Urinary bladder (tissue), 4 donors: ENCODE measurements at places on chromosomes 12 and 14. TPM values are rescaled to one million over a fixed set of nuclear protein-coding genes. Genes with fewer than 3 reads are reported as not detected.
A peak's percentile ranks its signal among the peaks of the same experiment; 100 is the strongest.

Gene BDKRB2
- polyA plus RNA-seq, result 30.5 TPM

Gene ESPL1
- polyA plus RNA-seq, result 0.33 TPM

Gene OTX2
- polyA plus RNA-seq, result not detected

Gene HCAR3
- polyA plus RNA-seq, result 4.1 TPM

Gene OR6C74
- polyA plus RNA-seq, result not detected

Gene KIF26A
- 5.7 TPM for polyA plus RNA-seq

Gene CD4
- 21.5 TPM for polyA plus RNA-seq

Gene PRB2
- not detected for polyA plus RNA-seq

Gene LRRC10
- polyA plus RNA-seq, result not detected

DNA sequence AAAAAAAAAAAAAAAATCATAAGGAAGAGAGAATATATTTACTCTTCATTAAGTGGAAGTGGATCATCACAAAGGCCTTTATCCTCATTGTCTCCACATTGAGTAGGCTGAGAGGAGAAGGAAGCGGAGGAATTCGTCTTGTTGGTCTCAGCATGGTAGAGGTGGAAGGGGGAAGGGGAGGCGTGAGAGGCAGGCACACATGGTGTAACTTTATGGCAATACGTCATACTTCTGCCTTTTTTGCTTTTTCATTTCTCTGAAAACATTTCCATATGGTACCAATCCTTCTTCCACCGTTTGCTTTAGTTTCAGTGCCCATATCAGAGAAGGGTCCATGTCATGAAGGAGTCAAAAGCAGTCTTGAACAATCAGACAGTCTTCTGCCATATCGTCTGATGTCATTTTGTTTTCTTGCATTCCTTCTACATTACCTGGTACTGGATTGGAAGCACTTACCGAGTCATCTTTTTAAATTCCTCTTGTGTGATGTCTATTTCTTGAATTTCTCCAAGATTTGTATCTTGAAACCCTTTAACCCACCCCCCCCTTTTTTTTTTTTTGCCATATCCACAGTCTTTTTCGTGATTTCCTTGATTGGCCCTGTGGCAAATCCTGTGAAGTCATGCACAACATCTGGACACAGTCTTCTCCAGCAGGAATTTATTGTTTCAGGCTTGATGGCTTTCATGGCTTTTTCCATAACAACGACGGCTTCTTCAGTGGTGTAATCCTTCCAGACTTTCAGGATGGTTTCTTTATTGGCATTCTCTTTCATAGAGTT lies 8.9 kb downstream of the FUT8 start:
- no peak for DNase-seq

GRCh38 chr12:79067977-79068376 lies 203.4 kb downstream of the SYT1 start:
- no peak for DNase-seq

DNA sequence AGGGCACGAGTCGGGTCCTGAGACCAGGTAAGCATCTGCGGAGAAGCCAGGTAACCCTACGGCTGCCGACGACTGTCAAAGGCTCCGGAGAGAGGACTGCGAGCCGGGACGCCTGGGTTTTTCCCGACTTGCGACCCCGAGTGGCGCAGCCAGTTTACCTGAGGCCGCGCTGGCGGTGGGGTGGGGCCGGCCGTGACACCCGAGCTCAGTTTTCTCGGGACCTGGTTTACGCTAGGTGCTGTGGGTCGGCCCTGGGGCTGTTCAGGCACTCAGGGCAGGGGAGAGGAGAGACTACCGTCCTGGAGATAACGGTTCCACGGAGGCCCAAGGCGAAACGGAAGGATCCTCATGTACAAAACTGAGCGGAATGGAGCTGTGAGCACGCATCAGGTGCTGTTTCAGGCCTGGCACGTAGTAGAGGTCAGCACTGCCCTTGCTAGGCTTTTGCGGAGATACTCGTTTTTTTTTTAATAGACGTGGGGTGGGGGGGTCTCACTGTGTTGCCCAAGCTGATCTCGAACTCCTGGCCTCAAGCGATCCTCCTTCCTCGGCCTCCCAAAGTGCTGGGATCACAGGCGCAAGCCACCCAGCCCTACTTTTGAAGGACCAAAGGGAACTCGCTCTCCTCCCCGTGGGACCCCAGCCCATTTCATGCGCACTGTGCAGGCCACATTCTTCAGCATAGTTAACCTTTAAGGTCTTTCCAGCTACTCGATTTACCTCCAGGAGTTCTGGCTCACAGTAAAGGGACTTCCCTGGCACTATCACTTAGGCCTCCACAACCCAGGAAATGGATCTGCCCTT lies 471 bp downstream of the MTRFR start:
- DNase-seq, result no peak

- DNase-seq, result no peak
Observed at GRCh38 chr12:46915836-46916235, 90.0 kb upstream of the SLC38A4 start.

GRCh38 chr14:76877871-76878270 lies 51.7 kb downstream of the LRRC74A start:
- no peak for DNase-seq

DNA sequence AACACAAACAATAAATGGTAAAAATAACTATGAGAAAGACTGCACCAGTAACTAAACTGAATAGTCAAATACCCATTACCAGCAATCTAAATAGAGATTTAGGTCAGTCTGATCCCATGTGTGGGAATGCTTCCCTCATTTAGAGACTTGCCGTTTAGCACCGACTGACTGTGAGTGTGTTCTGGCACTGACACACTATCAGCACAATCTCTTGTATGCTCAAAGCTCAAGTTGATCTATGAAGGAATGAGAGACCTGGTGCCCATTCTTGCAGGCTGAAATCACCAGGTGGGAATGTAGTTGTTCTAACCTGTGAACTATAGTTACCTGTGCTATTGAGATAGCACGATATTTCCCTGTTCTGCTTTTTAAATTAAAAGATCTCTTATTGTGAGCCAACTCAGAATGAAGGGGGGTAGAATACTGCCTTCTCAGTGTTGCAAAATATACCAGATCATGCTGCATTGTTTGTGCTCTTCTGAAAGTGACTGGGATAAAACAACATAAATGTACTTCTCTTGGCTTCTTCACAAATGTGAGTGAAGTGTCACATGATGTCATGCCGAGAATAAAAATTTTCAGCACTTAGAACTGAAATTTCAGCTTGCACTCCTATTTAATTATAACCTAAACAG lies 99.6 kb downstream of the LIN7A start:
- DNase-seq, result peak; percentile 18

- no peak for DNase-seq
Observed at GRCh38 chr12:25767606-25768005, 190.9 kb upstream of the RASSF8 start.

- DNase-seq, result no peak
Observed at GRCh38 chr14:38762426-38762825, 340.6 kb downstream of the SEC23A start.

DNA sequence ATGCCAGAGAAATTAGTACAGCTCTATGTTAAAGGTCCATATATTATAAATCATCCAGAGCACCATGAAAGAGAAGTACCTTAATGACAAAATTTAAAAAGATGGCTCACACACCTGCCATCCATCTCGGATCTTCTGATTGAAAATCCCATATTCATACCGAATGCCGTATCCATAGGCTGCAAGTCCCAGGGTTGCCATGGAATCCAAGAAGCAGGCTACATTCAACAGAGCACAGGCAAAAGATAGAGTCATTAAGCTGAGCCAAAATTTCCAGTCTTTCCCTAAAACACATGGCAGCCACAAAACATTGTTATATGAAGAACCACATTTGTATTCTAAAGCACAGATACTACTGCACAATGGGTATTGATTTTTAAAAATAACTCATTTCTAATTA lies 12.7 kb downstream of the PYGL start:
- no peak for DNase-seq

DNA sequence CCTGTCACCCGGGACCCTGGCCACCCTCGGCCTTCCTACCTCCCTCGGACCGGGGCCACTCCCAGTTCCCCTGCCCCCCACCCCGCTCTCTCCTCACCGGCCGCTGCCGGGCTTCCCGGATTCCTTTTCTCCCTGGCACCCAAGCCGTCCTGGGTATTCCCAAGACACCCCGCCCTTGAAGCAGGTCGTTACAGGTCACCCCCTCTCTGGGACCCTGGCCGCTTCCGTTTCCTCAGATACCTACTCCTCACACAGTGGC lies 493 bp downstream of the NUMB start:
- DNase-seq, result no peak

DNA sequence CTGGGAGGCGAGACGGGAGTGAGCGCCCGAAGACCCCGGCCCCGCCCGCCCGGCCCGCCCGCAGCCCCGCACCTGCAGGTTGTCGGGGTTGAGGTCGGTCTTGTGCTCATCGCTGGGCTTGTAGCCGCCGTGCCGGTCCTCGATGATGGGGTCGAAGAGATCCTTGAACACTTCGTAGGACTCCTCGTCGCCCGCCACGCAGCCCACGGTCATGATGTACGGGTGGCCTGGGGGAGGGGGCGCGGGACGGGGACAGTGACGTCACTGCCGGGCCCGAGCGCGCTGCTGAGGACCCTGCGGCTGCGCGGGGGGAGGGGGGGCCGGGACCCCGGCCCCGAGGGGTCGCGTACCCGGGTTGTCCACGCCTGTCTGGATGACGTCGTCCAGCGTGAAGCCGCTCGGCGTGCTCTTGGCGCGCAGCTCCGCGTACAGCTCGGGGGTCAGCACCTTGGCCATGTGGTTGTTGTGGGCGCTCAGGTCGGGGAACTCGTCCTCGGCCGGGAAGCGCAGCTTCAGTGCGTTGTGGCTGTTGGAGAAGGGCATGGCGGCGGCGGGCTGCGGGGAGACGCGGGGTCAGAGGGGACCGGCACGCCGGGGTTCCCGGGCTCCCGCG lies 573 bp downstream of the CKB start:
- DNase-seq, result no peak

DNA sequence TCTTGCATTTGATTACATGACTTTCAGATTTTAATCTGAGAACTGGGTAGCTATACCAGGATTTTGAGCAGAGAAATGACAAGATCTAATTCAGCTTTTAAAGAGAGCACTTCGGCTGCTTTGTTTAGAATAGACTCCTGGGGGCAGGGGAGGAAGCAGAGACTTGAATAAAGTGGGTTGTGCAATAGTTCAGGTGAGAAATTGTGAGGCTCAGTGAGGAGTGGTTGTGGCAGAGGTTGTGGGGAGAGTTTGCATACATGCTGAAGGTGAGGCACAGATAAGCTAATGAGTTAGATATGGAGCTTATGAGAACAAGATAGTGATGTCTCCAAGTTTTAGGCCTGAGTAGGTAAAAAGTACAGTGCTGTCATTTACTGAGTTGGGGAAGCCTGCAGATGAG lies 281.4 kb downstream of the FLRT2 start:
- DNase-seq, result no peak

GRCh38 chr12:121963341-121964018 lies 45.1 kb downstream of the CFAP251 start:
- DNase-seq, result no peak

- DNase-seq, result no peak
Observed at GRCh38 chr12:120225852-120226640, 25.1 kb upstream of the RPLP0 start.

- no peak for DNase-seq
Observed at GRCh38 chr12:132771126-132771838, 9.7 kb upstream of the ANKLE2 start.

- DNase-seq, result no peak
Observed at GRCh38 chr12:95838125-95838524, 20.6 kb upstream of the SNRPF start.

DNA sequence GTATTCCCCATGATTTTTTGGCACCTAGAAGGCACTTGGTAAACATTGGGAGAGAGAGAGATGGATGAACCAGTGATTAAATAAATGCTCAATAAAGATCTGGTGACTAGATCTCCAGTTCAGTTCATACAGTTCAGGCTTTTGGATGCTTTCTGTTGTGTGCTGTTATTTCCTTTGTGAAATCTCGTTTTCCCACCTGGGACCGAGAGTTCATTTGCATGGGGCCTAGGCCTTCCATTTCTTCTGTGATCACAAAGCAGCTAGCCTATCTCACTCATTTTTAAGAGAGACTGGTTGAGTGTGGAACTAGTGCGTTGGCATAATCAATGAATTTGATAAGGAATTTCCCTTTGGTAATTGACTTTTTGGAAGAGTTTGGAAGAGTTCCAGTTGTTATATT lies 104.0 kb downstream of the VRK1 start:
- DNase-seq, result no peak

DNA sequence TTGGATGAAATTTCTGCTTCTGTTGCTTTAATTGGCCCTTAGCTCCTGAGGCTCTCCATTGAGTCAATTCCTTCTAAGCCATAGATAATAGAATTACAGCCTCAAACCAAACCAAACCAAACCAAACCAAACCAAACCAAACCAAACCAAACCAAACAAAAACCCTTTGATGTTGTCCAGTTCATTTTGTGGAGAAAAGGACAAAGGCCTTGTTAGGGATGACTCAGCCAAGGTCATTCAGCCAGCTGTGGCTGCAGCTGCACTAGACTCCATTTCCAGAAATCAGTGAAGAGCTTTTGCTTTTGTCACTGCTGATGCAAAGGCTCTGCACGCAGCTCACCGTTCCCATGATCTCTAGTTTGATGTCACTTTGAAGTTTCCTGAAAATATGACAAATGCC lies 82.2 kb upstream of the RMST start:
- no peak for DNase-seq

DNA sequence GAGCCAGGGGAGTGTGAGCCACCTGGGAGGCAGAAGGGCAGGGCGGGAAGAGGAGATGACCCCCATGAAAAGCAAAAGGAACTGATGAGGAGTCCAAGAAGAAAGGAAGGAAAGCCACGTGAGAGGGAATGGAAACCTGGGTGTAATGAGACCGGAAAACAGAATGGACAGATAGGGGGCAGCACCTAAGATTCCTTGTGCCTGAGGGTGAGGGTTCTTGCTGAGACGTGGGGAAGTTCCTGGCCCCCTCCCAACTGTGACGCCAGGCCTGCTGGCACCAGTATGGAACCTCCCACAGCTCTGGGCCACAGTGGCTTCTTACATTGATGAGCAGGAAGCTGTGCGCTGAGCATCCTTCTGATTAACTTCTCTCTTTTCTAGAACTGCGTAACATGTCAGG lies 30.8 kb downstream of the TTC7B start:
- DNase-seq, result no peak

GRCh38 chr12:96164951-96165811 lies 29.0 kb upstream of the ELK3 start:
- no peak for DNase-seq

DNA sequence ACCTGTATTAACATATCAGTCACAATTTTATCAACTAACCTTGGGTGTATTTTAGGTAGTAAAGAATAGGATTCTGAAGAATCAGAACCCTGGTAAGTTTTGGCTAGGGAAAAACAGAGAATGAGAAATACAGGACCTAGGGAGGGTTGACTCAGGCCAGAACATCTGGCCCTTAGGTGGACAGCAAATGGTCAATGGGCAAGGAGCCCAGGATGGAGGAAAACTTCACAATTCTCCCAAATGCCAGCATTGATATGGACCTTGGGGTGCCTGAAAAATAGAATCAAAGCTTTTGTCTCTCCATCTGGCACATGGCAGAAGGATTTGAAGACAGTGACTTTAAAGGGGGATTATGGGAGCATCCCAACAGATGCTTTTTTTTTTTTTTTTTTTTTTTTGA lies 32.7 kb upstream of the PRPF39 start:
- DNase-seq, result no peak

- DNase-seq, result no peak
Observed at GRCh38 chr14:105525861-105526775, at the start of gene TMEM121. Gene TMEM121 (plus strand): TSS chr14:105526583. CDS start chr14:105528835, 2,252 bp downstream.
